ENCODE measurements at places on chromosomes 6 and 20.
A peak's percentile ranks its signal among the peaks of the same experiment; 100 is the strongest.

- no peak for DNase-seq
These were observed 926 bp downstream of the MYLIP start for GRCh38 chr6:16129623-16130401.

- no peak for DNase-seq
These were observed 7.0 kb downstream of the UQCC1 start for GRCh38 chr20:35404614-35405259.

- peak; percentile 31 for DNase-seq
These were observed 130.5 kb downstream of the ZFP64 start for GRCh38 chr20:52060794-52061714.

- DNase-seq = no peak
These were observed 12.7 kb upstream of the BAK1 start for GRCh38 chr6:33592595-33593413.

DNA sequence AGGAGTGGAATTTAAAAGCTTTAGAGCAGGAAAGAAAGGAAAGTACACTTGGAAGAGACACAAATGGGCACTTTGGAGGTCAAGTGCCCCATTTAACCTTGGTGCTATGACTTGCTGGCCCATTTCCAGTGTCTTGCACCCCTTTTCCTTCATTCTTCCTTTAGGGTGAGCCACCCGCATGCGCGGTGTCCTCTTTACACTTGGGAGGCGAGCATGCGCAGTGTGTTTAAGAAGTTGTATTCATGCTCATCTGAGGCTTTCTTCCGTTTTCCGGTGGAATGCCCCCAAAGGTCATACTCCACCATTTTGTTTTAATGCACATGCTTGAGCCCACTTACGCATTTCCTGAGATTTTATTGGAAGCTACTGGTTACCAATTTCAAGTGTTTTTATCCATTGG, 29.1 kb downstream of the TMEM170B start:
- DNase-seq = no peak

DNA sequence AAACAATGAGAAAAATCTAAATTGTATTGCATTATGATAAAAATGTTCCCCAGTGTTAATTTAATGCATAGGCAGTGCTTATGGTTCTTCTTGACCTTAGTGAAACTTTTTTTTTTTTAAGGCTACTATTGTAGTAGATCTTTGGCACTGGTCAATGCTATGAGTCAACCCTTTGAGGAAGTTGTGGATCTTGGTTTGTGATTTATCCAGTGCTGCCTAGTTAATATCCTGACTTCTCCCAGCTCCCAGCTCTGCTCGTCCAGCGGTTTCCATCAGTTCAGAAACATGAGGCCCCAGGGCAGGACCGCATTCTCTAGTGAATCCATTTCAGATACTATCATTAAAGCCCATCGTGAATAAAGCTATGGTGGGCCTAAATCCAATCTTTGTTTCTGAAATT, 364.5 kb upstream of the JARID2 start:
- no peak for DNase-seq

DNA sequence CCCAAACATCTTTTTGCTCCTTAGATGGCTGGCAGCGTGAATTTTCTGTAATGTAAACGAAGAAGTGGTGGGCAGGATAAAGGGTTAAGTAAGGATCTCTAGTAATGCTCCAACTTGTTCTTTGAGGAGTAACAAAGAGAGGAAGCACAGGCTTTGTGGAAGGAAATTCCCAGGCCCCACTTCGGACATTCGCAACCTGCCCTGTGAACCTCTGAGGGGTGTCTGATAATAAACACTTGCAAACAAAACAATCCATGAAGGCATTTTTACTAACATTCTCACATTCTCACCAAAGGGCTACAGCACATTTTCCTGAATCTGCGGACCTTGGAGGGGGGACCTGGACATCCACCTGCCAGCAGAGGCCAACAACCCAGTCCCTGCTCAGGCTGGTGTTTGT, 25.8 kb upstream of the ADGRF5 start:
- no peak for DNase-seq

DNA sequence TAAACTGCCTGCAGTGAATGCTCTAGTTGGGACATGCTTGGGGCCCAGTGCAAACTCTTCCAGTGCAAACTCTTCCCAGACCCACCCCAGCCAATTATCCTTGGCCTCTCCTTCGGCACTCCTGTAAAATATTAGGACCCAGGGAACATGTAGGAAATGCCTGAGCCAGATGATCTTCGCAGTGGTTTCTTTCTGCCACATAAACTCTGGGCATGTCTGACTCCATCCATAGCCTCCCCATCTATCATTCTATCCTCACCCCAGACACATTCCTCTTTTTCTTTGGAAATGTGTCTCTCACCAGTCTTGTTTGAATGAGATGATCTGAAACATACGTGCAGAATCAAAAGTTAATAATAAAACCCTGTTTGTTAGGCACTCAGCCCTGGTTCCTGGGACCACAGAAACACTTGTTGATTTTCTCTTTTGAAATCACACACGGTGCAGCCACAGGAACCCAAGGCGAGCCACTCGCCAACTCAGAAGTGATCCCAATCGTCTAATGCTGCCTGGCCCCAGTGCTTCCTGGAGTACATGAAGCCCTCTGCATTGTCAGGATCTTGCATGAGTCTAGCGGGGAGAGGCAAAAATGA, 108.9 kb upstream of the CST7 start:
- DNase-seq = no peak

DNA sequence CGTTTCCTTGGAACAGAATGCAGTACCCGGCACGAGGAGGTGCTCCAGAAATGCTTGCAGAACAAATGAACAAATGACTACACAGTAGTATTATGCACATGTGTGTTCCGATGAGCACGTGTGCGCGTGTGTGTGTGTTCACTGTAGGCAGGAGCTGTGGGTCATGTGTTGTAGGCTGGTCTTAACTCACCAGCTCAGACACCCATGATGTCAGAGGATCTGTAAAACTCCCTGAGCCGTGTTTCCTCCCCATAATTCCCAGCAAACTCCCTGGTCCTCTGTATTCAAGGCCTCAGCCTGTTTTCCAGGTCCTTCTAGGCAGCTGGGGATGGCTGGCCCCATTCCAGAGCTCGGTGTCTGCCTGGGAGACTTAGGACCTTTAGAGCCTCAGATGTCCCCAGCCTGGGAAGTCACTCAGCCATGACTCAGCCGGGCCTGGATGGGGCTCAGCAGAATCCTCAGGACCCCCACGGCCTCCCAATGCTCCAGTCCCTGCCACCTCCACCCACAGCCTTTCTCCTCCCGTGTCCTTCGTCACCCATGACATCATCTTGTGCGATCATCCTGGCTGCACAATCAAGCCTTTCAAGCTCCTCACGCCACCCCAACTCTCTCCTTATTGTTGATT, 475.0 kb upstream of the SULF2 start:
- DNase-seq = no peak

DNA sequence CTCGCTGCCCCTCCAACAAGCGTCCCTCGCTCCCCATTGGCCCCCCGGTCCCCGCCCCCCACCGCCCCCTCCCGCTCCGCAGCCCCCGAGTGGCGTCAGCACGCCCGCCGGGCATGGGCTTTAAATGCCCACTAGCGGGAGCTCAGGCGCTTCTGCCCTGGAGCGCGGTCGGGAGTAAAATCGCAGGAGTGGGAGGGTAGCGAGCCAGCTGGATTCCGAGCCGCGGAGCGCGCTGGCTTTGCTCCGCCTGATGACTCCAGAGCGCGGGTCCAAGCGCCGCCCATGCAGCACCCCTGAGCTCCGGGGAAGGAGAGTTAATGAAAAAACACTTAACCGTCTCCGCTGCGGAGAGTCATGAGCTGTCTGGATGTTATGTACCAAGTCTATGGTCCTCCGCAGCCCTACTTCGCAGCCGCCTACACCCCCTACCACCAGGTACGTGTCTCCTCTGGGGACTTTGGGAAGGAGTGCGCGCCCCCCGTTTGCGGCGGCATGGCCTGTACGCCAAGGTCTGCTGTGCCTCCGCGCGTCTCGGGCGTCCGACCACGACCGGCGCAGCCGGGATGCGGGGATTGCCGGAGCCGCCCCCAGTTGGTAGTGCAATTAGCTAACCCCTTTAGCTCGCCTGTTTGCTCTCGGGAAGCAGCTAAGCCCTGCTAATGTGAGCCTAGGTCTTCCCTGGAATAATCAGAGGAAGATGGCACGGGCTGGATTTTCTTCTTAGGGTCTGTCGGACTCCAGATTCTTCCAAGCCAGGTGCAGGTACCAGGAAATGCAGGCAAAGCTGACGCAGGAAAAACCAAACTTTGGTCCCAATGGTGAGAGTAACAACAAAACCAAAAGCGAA, at the start of gene VGLL2:
Gene VGLL2 (plus strand): TSS at position 149 of the 847 bp plus-strand sequence. CDS start 206 bp downstream, at position 355.
- peak; percentile 57 for DNase-seq

DNA sequence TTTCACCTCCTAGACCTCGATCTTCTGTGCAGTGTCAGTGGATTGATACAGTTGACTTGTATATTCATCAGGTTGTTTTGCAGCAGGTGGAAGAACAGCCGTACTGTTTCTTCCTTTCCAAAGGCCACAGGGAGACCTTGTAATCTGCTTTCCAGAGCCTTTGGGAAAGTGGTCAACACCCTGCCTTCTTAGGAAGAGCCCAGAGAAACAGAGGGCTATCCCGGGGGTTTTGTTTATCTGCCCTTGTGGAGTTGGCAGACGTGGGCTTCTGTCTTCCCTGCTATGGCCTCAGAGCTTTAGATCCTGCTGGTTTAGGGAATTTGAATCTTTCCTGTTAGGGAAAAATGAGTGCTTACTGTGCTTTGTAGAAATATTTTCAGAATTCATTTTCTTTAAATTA, 19.6 kb downstream of the STX16 start:
- DNase-seq = no peak

DNA sequence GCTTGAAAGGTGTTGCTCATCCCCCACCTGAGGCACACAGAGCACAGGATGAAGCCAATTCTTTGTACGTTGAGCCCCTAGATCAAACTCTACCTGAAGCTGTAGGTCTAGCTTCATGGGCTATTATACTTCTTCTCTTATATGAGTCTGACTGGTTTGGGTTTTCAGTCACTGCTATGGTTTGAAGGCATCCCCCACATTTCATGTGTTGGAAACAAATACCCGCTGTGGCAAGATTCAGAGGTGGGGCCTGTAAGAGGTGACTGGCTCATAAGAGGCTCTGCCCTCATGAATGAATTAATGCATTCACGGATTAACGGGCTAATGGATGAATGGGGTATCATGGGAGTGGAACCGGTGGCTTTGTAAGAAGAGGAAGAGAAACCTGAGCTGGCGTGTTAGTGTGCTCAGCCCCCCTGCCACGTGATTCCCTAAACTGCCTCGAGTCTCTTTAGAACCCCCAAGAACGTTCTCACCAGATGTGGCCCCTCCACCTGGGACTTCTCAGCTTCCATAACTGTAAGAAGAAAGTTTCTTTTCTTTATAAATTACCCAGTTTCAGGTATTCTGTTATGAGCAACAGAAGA, 39.2 kb downstream of the PREX1 start:
- no peak for DNase-seq

GRCh38 chr6:35140639-35141006, 516 bp downstream of the TCP11 start:
- no peak for DNase-seq

GRCh38 chr6:125754566-125754965, 5.1 kb downstream of the HEY2 start:
- no peak for DNase-seq

Measured in left renal cortex interstitium (tissue), 4 donors.